ENCODE measurements at places on chromosomes 3 and 15.

DNA sequence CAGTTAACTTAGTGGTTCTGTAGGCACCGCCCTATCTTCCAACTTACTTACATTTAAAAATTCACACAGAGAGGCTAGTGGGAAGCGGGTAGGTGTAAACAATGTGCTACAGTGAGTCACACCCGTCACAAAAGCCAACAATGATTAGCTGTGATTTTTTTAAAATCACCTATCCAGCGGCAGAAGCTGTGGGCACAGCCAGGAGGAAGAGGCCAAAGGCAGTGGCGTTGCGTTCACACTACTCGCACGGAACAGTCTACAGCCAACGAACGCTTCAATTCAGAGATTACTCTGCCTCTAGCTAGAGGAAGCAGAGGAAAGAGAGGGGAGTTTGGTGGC, 2.5 kb upstream of the NLGN1 start:
- no peak for DNase-seq

DNA sequence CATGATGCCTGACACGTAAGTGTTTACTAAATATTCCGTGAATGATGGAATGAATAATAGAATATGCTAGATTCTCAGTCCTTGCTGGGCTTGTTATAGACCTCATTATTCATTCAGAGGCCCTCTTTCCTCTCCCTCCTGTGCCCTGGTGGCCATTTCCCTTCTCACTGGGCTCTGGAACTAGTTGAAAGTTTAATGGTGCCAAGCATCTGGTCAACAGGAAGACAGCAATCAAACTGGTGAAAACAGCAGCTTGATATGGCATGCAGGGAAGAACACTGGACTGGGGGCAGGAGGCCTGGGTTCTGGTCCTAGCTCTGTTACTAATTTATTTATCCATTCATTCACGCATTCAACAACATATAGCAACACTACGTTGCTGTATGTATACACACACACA, 3.7 kb upstream of the APOD start:
- no peak for DNase-seq

DNA sequence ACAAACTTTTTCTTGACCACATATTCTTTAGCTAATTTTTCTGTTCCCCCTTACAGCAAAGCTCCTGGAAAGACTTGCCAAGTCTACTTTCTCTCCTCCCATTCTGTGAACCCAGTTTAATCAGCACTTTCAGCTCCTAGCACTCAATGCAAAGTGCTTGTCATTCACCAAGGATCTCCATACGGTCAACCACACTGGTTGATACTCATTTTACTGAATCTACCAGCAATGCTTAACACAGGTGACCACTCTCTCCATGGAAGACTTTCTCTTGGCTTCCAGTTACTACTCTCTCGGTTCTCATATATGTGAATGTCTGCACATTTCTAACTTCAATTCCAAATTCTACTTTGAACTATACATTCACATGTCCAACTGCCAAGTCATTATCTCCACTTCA, 11.7 kb downstream of the MRPL3 start:
- no peak for DNase-seq

DNA sequence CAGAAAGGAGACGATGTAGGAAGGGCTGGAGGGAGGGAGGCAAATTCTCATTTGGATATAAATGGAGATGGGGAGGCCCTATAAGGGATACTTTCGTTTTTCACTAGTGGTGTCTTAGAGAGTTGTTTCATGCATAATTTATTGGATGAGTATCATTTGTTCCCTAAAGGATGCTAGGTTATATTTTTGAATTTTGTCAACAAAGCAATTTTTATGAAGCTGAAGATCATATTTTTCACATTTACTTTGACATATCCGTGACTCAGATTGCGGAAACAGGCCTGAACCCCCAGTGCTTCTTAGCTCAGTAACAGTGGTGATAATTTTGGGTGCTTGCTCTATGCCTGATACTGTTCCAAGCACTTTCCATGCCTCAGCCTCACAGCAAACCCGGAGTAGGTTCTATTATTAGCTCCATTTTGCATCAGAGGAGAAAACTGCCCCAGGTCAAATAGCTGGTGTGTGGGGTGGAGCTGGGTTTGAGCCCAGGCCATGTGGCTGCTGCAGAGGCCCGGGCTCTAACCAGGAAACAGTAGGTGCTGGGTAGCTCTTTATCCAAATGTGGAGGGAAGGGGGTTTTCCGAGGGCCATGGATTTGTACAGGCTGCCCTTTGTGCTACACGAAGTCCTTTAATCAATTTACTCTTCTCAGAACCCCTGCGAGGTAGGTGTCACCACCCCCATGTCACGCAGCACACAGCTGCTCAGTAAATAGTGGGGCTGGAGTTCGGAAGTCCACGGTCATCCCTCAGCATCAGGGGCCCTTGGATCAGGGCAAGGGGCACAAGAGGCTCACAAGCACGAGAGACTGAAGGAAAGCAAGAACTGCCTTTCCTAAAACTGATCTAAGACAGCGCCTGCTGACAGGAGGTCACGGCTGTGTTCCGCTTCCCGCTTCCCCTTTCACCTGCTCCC, 99.1 kb downstream of the SLC49A4 start:
- DNase-seq, result no peak

GRCh38 chr15:34332553-34333120, 4.9 kb downstream of the SLC12A6 start:
- no peak for DNase-seq
